ENCODE measurements at places on chromosomes 5 and 9.

DNA sequence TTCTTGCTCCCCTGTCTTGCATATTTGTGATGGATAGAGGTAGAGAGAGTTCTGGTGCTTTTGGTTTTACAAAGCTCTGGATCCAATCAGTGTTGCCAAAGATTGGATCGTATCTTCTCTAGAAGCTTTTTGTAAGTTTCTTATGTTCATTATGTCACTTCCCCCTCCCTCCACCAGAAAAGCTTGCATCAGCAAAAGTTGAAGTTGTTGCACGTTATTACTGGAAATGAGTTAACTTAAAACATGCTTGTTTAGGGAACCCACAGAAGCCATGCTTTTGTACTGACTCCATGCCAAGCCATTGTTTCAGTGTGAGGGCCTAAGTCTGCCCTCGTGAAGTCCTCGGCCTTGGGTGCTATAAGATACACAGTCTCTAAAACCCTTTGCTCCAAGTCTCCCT, 186.5 kb downstream of the ERCC6L2 start:
- DNase-seq: no peak

- no peak for DNase-seq
Observed at GRCh38 chr5:9533096-9533495, 12.8 kb downstream of the SEMA5A start.

DNA sequence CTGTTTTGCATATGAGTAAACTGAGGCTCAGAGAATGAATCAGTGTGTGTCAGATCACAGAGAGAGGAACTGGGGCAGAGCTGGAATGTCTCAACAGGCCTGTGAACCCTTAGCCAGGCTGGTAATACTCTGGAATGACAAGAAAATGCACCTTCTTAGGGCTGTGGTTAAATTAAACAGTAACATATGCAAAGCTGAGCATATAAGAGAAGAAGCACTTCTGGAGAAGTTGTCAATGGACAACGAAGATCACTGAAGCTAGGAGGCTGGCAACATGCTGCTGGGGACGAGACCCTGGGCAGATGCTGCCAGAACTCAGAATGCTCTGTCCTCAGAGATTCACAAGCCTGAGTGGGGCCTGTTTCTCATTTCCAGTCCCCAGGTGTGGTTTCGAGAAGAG, 64.6 kb upstream of the EPB41L4B start:
- DNase-seq: no peak

GRCh38 chr9:7816021-7816420, 16.4 kb upstream of the DMAC1 start:
- no peak for DNase-seq

GRCh38 chr5:87434461-87434860, 21.7 kb upstream of the CCNH start:
- no peak for DNase-seq

- no peak for DNase-seq
Observed at GRCh38 chr5:141858079-141858765, 20.0 kb downstream of the PCDH1 start.

GRCh38 chr5:97096846-97097245, 45.6 kb downstream of the LIX1 start:
- DNase-seq: no peak

DNA sequence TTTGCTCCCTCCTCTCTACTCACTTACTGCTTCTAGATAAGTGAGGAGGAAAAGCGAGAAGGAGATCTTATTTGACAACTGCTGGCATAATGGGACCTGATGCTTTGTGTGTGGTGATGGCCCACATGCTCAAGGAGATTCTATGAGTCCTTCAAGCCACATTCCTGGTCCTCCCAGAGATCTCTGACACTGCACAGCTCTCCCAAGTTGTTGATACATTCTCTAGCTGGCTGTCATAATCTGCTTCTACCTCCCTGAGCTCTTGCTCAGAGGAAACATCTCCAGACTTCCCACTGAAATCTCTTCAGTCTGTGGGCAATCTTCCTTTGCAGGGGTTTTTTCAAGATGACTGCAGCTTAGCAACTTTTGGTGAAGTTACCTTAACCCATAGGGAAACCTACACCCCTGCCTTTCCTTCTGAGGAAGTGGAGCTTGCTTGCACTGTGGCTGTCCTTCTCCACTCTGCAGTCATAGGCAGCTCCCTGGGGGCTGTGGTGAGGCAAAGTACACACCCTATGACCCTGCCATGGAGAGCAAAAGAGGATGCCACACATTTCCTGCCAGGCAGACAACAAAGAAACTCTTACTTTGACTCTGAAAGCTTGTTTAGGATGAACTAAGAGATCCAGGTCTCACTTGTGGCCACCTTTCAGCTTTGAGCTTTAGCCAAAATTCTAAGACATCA, 163.8 kb downstream of the TMEM38B start:
- DNase-seq: peak; percentile 46

GRCh38 chr5:91651704-91652103, 268.6 kb upstream of the ARRDC3 start:
- no peak for DNase-seq

DNA sequence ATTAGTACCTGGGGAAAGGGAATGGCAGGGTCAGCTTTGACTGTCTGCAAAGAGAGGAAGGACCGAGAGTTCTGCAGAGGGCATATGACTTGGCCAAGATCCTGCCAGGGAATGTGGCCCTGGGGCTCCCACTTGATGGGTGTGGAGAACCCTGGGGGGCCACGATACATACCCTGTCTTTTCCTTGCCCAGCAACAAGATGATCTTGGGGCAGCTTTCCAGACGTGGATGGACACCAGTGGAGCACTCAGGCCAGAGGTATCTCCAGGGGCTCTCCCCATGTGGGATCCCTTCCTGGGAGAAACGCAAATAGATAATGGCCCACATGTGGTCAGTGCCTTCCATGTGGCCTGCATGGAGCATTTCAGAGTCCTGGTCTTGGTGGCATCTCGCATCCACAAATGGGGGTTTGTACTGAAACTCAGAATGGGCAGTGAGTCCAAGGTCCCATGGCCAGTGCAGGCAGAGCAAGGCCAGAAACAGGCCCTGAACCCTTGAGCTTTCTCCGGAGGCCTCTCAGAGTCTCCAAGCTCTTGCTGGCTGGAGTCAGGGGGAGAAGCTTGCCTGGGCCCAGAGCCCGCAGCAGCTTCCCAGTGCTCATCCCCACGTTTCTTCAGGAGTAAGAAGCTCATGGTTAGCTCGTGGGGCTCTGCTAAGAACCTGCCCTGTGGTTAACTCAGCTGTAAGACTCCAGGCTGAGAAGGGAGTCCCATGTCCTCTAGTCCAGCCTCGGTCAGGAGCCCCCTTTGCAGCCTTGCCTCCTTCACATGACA, 18.3 kb upstream of the ORM1 start:
- DNase-seq: no peak

GRCh38 chr9:136665111-136665703, 2.5 kb downstream of the EGFL7 start:
- DNase-seq: no peak

GRCh38 chr9:123893115-123893514, 36.8 kb downstream of the DENND1A start:
- DNase-seq: no peak

GRCh38 chr9:110143485-110143884, 64.5 kb downstream of the C9orf152 start:
- no peak for DNase-seq

DNA sequence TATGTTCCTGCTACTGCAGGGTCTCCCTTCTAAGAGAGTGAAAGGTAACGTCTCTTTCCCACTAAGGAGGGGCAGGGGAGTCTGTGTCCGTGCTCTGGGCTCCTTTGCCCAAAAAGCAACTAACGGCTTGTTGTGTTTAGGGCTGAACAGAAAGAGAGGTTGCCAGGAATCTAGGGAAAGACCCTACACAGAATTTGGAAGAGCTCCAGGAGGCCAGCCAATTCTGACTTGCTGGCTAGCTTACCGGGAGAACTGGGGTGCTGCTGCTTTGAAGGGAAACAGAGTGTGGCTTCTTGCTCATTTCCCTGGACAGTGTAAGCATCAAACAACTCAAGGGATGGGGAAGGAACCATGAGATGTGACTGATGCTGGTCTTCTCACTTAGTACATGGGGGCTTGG, 176.1 kb downstream of the GADD45G start:
- no peak for DNase-seq

DNA sequence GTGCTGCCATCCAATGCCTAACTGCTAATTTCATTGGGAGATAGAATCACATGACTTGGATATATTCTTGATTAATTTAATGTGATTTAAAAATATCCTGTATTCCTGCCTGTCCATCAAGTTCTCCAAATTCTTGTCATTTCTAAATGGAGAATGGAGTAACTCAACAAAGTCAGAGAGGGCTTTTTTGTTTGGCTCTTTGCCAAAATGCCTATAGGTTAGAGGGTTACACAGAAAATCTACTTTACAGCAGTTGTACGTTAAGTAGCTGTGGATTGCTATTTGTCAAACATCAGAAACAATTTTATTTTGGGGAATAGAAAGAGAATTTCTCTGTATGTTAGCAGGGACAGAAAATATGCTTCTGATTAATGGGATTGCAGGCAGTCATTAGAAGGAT, 5.9 kb downstream of the PIK3R1 start:
- no peak for DNase-seq

GRCh38 chr5:148853868-148854267, 27.5 kb downstream of the ADRB2 start:
- no peak for DNase-seq

DNA sequence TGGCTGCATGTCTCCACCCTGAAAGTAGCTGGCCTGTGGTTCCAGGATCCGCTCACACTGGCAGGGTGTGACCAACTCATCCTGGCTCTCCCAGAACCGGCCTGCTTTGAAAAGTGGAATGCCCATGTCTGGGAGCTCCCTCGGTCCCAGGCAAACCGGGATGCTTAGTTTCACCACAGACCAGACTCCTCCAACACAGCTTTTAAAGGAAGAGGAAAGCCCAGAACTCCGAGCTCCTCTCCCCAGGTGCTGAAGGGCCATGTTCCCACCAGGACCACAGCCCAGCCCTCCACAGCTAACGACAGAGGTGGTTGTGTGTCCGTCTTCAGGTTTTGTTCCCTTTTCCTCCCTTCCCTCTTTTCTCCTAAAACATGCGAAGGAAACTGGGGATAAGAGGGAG, 38.0 kb downstream of the GTF3C4 start:
- DNase-seq: no peak

GRCh38 chr9:134366223-134367031, 40.2 kb downstream of the RXRA start:
- DNase-seq: peak; percentile 15

DNA sequence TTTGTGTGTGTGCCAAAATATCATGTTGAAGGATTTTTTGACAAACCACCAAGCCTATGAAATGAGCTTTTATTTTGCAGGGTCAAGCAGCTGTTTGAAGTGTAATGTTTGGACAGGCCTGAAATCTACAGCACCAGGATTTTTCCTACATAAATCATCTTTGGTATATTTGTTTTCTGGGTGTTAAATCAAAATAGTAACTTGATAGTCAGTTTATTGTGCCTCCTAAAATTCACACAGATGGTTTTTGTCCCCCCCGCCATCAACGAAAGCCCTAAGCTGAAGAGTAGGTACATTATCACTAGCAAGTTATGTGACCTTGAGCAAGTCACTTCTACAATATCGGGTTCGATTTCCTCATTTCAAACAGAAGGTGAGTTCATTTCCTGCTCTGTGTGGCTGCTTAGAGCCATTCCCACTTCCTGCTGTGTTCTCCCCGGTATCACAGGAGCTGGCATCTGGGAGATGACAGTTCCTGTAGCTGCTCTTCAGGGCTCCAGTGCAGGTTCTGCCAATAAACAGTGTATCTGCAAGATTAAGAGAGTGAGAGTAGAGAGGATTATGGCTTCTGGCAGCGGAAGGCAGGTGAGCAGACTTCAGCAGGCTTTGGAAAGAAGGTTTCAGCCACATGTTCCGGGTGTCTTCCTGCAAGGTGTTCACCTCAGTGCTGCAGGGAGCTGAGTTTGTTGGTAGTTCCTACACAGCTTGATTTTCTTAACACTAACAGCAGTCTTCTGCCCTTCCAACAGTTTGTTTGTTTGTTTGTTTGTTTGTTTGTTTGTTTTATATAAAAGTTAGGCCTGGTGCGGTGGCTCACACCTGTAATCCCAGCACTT, 48.4 kb upstream of the GNE start:
- peak; percentile 31 for DNase-seq

DNA sequence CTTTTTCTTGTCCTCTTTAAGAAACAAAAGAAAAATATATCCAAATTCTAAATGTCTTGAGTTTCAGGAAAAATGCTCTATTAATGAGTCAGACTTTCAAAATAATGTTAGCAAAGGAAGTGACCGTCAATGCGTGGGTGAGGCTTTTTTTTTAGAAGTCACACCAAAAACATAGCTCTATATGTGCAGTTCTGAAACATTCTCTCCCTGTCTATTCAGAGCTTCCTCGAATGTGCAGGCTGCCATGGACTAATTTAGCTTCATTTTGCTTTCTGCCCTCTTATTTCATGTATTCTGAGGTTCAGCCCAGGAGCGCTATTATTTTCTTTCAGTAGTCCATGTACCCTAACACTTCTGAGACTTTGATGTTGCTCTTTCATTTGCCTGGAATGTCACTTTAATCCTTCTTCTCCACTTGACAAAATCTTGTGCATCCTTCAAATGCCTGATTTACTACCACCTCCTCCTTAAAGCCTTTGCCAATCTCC, 72.5 kb upstream of the RASA1 start:
- peak; percentile 55 for DNase-seq

Data from activated naive CD4-positive, alpha-beta T cell treated with anti-CD3 and anti-CD28 coated beads for 36 hours (primary cell).